SW480 (cell line): ENCODE measurements at places on chromosomes 16 and 17.

DNA sequence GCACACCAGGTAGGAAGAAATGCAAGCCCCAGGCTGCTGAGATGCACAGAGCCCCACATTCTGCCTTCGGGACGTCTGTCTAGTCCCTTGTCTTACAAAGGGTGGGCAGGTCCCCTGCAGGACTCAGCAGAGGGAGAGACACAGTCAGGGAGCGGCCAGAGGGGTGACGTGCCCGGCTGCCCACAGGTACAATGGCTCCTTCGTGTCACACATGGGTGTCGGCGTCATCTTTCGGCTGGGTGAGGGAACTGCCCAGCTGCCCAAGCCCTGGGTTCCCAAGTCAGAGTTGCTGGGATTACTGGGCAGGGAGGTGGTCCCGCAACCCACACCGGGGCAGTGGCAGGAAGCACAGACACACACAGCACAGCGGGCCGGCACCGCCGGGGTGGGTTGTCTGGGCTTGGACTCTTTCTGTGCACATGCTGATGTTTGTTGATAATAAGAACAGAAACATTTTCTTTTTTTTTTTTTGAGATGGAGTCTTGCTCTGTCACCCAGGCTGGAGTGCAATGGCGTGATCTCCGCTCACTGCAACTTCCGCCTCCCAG lies 80.6 kb downstream of the JPH3 start:
- no peak for DNase-seq

- no peak for DNase-seq
Observed at GRCh38 chr17:66397486-66397885, 95.1 kb downstream of the PRKCA start.

DNA sequence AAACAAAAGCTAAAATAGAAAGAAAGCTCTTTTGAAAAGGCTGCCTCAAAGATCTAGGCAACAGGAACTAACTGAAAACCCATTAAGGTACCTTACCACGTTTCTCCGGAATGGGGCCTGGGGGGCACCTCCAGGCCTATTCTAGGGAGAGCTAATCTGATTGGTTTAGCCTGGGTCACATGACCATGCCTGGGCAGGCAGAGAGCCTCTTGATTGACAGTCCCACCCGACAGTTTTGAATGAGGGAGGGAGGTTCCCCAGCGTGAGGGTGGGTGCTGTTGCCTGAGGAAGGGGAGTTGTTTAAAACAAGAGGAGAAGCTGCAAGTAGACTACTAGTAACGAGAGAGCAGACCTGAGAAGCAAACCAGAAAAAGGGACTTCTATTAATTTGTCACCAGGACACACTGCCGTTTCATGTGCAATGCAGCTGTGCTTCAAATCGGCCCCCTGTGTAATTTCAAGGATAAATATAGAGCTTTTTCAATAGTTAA lies 143.4 kb upstream of the HS3ST2 start:
- no peak for DNase-seq

DNA sequence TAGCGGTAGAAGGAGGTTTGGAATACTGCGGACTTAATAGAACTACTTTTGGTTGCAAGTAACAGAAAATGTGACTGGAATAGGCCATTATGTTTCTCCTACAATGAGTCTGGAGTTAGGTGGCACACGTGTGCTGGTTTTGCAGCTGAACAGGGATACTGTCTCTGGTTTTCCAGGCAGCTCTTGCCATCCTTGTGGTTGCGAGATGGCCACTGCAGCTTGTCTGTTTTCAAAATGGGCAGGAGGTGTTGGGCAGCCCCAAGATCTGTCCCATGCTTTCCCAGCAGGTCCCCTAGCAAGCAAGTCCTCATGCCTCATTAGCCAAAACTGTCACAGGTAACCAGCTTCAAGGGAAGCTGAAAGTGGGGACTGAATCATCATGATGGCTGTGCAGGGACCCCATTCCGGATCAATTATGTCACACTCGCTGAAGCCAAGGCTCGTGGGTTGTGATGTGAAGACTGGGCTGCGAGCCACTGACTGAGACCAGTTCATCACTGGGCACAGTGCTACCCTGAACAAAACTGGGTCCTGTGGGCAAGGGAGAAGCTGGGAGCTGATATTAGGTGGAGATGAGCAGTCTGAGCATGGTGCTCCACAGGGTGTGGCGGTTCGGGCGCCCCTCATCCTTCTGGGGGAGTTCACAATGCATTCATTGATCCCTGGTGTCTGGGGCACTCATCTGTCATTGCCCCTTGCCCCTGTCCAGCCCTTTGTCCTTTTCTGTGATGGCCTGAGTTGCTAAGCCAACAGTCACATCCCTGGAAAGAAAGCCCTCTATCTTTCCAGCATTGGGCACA lies 82.1 kb downstream of the KSR1 start:
- DNase-seq, result no peak

DNA sequence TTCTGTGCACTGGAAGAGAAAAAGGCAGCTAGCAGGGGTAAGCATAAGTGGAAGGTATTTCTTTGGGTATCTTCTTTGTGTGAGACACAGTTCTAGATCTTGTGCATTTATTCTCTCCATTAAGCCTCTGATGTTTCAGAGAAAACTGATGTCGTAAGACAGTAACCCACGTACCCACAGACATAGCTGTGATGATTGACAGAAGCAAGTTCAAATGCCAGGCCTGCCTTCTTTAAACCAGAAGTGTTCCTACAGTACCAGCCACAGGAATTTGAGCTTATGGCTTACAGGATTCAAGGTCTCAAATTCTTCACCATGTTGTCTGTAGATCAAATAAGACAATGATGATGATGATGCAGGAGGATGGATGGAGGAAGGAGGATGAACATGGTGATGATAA lies 161.4 kb upstream of the KCNJ16 start:
- no peak for DNase-seq

- DNase-seq, result peak; percentile 41
Observed at GRCh38 chr17:78144147-78144719, 2.0 kb upstream of the C17orf99 start.

DNA sequence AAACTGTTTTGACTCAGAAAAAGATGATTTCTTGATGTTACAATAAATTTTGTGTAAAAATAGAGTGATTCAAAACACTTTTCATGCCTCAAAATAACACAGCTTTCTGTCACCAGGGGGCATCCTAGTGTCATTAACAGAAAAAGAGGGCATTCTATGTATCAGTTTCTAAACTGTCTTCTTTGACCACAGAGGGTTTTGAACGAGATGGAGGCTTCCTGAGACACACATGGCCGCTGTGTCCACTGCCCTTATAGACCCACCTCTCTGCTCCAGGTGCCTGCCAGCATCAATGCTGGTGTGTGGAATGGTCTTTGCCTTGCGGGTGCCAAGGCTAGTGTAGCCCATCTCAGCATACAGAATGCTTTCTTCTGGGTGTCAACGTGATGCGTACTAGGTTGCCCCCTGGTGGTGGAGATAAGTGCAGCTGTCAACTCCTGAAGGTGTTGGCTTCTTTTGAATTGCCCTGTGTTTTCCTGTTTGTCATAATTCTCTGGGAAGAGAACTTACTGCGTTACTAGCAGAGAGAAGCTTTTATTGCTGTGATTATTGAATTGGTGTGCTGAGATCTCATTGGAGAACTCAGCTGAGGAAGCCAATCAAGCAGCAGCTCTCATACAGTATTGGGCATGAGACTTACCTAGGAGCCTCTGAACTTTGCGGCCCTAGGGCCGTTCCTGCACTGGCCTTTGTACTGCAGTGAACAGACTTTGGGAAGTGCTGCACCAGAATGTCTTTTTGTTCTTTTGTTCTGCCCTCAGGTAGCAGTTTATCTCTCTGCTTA lies 38.6 kb downstream of the USP10 start:
- peak; percentile 53 for DNase-seq

DNA sequence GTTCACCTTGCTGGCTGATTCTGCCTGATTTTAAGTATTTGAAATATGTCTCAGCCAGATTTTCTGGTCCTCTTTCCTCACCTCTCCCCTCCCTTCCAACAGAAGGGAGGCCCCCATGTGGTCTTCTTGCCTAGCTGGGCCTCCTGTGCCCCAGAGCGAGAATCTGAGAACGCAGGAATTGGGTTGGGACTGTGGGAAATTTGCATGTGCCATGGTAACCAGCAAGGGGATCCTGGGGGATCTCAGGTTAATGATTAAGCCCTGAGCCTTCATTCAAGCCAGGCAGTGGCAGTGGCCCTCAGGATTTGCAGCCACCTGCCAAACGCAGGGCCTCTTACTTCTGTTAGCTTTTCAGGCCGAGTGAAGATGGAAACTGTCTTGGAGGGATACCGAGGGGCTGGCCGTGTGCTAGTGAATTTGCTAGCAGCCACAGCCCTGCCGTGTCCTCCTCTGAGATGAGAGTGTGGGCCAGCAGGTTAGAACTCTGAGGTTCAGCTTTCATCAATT lies 40.2 kb downstream of the KSR1 start:
- peak; percentile 54 for DNase-seq

DNA sequence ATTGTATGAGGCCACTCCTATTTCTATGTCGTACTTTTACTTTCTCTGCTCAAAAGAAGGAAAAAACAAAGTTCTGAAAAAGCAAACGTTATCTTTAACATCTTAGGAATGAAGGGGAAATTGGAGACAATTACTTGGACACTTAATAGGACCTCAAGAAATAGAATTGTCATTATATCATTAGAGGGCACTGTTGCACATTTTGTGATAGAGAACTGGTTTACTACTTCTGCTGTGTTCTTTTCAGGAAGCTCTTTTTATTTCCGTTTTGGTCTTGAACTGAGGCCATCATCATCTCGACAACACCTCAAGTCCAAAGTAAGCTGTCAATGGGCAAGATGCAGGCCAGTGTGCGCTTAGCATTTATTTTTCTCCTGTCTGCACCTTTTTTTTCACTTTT lies 14.6 kb downstream of the COG4 start:
- no peak for DNase-seq
